Esophagus mucosa (tissue), 1 donor: ENCODE measurements at places on chromosomes 2 and 18. TPM values are rescaled to one million over a fixed set of nuclear protein-coding genes. Genes with fewer than 3 reads are reported as not detected.

GRCh38 chr2:10007921-10008808 is 35.2 kb upstream of the KLF11 start:
- ATAC-seq, result no peak

DNA sequence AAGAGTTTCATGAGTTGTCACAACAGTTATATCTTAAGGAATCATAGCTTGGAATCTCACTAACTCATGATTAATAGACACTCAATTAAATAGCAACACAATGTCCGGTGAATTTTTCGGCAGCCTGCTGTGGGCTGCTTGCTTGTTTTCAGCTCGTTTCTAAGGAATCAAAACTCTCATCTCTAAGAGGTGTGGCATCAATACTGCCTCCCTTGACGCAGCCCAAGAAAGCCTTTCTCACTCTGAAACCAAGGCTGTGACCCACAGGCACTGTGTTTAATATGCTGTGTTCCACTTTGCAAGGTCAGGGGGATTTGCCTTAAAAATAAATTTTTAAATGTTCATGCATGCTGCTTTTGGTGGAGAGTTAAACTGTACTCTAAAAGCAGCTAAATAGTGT is 5.4 kb downstream of the DCC start:
- no peak for ATAC-seq

DNA sequence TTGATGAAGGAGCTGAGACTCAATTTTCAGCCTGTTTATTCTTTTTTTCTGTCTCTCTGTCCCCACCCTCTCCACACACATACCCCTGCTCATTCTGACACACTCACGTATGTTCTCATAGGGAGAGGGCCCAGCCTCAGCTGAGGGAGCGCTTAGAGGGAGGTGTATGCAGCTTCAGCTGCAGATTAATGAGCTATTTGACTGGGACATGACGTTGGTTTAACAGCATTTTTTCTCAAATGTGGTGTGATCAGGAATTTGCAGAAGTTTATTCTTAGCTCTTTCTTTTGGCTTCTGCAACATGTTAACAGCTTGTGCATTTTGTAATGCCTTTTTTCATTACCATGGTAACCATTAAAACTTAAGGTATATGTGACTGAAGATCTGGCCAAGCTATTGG is 1547.1 kb upstream of the PIK3C3 start:
- ATAC-seq, result no peak

The DNAJC5G gene
- total RNA-seq, result not detected

The RFTN2 gene
- total RNA-seq, result 1.5 TPM

The HOXD12 gene
- not detected for total RNA-seq
